ENCODE measurements at places on chromosomes 5 and 9.

DNA sequence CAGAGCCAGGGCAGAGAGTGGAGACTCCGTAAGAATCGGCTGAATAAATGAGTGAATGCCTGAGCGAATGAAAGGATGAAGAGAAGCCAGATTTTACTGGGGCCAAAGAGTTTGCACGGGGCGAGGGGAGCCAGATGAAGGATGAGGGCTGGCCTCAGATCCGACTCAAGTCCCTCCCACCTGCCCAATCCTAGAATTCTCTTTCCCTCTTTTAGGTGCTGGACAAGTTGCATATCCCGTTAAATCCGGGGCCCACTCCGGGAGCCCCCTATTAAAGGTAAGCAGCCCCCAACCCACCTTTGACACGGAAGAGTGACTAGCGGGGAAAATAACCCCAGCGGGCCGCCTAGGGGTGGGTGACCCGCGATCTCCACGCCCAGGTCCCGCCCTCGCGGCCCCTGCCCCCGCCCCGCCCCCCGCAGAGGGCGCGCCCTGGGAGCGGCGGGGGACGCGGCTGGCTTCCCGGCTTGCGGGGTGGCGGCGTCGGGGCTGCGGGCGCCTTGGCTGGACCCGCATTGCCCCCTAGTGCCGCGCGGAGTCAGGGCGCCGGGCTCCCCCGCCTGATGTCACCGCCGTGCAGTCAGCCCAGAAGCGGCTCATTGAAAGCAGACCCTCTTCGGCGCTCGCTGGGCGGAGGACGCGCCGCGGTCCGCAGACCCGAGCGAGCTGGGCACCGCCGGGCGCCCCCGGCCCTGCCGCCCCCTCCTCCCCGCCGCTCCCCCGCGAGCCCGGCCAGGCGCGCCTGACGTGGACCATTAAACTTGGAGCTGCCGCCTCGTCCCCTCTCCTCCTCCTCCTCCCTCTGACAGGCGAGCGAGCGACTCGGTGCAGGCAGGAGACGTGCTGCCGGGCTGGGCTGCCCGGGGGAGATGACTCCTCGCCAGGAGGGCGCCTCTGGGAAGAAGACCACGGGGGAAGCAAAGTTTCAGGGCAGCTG, at the start of gene ADRA1B:
Gene ADRA1B (plus strand): TSS at position 579 of the 937 bp plus-strand sequence. CDS start 424 bp downstream, outside the sequence.
- peak; percentile 30 for DNase-seq

DNA sequence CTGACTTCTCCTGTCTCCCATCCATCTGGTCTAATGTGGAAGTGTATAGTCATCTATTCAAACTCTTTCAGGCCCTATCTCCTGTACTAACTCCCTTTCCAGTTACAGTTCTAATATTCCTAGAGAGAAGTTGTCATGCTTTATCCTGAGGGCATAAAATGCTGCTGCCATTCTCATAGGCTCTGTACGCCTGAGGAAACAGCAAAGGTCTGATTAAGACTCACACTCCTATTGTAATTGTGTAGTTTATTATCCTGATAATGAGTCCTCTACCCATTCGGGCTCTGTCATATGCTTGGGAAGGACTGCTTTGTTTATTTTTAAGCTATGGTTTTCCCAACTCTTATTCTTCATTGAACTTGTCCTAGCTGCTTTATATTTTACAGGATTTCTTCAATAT, 290.4 kb downstream of the TMEM38B start:
- no peak for DNase-seq

GRCh38 chr9:112104401-112104800, 70.7 kb downstream of the SUSD1 start:
- no peak for DNase-seq

DNA sequence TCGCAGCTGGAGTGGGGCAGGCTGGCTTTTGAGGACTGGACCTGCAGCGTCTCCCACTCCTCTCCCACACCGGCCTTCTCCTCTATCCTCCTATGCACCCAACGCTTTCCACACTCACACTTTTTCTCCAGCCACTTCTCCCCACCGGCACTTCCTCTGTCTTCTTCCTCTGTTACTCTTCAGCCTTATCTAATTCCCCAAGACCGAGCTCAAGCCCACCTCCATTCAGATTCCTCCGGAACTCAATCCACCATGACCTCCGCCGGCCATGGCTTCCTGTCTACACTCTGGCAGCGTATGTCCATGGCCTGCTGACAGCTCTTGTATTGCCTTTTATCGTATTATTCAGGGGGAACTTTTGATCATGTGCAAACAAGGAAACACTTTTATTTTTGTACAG, 545 bp upstream of the OR2V1 start:
- no peak for DNase-seq

DNA sequence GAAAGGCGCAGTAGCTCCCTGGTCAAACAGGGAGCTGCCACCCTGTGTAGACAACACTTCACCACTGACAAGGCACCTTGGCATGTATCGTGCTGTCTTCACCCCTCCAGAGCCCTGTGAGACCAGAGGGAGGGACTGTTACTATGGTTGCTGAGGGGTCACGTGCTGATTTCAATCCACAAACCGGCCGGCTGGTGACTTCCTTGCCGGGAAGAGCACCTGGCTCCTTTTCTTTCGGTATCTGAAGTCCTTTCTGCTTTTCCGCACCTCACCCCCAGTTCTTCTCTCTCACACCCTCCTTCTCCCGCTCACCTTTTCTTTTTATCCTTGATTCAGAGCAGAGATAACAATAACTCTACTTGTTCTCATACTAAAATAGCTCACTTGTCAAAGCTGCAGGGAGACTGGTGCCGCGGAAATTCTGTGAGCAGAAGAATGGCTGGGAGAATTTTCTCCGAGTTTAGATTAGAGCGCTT, 327.2 kb downstream of the ZSWIM6 start:
- no peak for DNase-seq

- DNase-seq, result no peak
These were observed 287.1 kb downstream of the SEC61B start for GRCh38 chr9:99509065-99509745.

- DNase-seq, result peak; percentile 87
These were observed 273.6 kb upstream of the TAS2R1 start for GRCh38 chr5:9903801-9904200.

GRCh38 chr9:38039907-38040682, 28.9 kb downstream of the SHB start:
- DNase-seq, result no peak

GRCh38 chr5:15023846-15024245, 152.3 kb upstream of the ANKH start:
- no peak for DNase-seq

- peak; percentile 47 for DNase-seq
These were observed 31.4 kb downstream of the KCTD16 start for GRCh38 chr5:144202072-144202471.
